Liver (tissue), 10 donors: ENCODE measurements at places on chromosomes 3 and 15.

- no peak for DNase-seq
- no peaks in the 10 kb centered on the region for H3K4me1 ChIP-seq
- H3K27me3 ChIP-seq: no peaks in the 10 kb centered on the region
- peaks cover 2% of the 10 kb centered on the region for H3K36me3 ChIP-seq
- no peak overlapping the region for H3K4me3 ChIP-seq
Measured at GRCh38 chr15:51888593-51889195, 59.2 kb downstream of the TMOD3 start.

- DNase-seq: no peak
- H3K27ac ChIP-seq: no peak overlapping the region
- no peak overlapping the region for H3K4me3 ChIP-seq
- H3K27me3 ChIP-seq: no peaks in the 10 kb centered on the region
Measured at GRCh38 chr3:57068437-57069089, 8.1 kb downstream of the SPATA12 start.

- peaks cover 5% of the 10 kb centered on the region for H3K4me1 ChIP-seq
- no peak for DNase-seq
- H3K36me3 ChIP-seq: no peaks in the 10 kb centered on the region
- H3K27ac ChIP-seq: no peak overlapping the region
Measured at GRCh38 chr3:195043607-195044339, 227.2 kb downstream of the XXYLT1 start.

- no peaks in the 10 kb centered on the region for H3K36me3 ChIP-seq
- H3K4me3 ChIP-seq: no peak overlapping the region
- peaks cover 4% of the 10 kb centered on the region for H3K27me3 ChIP-seq
- H3K4me1 ChIP-seq: no peaks in the 10 kb centered on the region
Measured at GRCh38 chr15:34701536-34701935, 53.3 kb downstream of the GJD2 start.

DNA sequence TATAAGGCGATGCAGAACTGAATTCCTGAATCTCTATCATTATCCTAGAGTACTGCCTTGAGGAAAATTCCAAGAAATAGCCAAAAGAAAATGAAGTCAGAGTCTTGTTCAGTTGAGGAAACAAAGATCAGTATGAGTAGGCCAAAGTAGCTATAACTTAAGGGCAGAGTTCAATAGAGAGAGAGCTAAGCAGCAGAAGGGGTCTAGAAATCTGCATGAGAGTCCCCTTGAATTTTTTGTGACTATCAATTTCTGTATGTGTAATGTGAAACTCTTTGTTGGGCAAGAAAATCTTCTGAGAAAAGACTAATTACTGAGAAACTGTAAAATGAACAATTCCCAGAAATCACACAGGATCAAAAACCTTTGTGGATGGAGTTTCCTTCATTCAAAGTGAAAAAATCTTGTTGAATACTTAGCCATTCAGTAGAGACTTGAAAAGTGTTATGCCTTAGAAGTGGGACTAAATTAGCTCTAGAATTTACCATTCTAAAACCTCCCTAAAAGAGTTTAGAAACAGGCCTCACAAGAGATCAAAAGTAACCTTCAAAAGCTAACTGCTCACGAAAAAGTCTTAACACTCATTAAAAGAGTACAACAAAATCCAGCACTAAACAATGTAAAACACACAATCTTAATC is 43.1 kb upstream of the FNDC3B start:
- H3K27me3 ChIP-seq: no peaks in the 10 kb centered on the region
- no peaks in the 10 kb centered on the region for H3K4me1 ChIP-seq
- no peak for DNase-seq

DNA sequence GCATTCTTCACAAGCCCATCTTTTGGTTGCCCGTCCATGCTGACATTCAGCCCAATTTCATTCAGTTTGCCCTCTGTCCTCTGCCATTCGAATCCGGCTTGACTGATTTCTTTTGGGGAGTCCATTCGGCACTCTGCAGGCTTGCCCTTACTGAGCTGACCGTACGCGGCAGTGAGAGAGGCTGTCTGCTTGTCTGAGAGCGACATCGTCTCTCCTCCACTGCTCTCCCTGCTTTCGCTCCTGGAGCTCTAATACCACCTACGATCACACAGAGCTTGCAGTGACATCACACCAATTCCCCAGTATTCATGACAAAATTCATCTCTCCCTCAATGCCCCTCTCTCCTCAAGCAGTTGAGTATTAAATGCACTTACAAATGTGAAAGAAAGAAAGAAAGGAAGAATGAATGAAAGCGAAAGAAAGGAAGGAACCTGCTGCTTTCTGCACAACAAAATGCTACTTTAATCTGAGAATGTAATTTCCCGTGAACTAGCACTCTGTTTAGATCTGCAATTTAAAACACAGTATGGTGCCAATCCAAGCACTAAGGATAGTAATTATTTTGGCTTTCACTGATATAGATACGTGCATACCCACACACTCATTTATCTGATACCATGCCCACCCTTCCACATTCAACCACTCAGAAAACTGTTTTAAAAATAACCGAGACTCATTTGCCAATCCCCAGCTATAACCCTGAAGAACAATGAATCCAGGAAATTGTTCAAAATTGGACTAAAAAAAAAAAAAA is 89.5 kb downstream of the DHX30 start:
- DNase-seq: no peak
- H3K27ac ChIP-seq: no peak overlapping the region
- no peak overlapping the region for H3K4me3 ChIP-seq
- no peaks in the 10 kb centered on the region for H3K27me3 ChIP-seq

DNA sequence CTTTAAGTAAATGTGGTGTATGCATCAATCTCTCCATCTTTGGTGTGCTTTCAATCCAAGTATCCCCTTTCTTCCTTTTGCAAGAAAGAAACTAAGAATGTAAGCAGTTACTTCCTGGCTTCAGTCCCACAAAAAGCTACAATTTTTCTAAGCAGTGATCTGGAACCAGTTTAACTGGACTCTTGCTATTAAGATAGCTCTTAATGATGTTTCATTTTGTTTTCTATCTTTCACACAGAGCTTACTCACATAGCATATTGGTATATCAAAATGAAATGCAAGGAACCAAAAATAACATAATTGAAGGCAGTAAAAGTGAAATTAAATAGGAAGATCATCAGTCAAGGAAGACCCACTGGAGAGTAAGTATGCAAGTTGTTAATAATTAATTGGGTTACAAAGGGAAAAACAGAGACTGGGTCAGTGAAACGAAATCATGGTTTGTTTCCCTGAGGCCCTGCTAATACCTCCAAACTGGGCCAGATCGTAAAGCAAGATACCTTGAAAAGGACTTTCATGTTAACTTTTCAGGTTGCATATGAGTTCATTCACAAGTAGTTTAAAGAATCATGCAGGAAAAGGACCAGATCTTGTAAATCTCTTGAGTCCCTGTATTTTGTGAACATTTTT is 41.9 kb downstream of the GPR160 start:
- DNase-seq: no peak
- H3K27me3 ChIP-seq: no peaks in the 10 kb centered on the region
- no peaks in the 10 kb centered on the region for H3K4me1 ChIP-seq
- no peak overlapping the region for H3K4me3 ChIP-seq
- no peak overlapping the region for H3K27ac ChIP-seq
